ENCODE measurements at places on chromosomes 5 and 9. TPM values are rescaled to one million over a fixed set of nuclear protein-coding genes. Genes with fewer than 3 reads are reported as not detected.

The PCDHGA2 gene
- not detected for total RNA-seq

DNA sequence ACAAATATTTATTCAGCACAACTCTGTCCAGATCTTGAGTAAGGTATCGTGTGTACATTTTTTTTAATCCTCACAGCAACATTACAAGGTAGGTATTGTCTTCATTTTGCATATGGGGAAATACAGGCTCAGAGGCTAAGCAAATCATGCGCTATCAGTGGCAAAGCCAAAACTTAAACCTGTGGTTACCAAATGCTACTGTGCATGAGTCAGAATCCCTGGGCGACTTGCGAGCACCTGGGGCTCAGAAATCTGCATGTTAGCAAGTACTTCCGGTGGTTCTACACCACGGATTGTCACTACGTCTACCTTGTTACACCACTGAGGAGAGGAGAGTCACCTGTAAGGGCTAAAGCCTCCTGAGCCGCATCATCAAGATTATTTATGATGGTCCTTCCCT, 21.3 kb downstream of the C5orf58 start:
- H3K4me1 ChIP-seq = peaks cover 58% of the 10 kb centered on the region
- peak overlapping the region; percentile 73 for H3K27ac ChIP-seq
- no peak overlapping the region for H3K4me3 ChIP-seq
- DNase-seq = peak; percentile 80
- no peaks in the 10 kb centered on the region for H3K27me3 ChIP-seq

- H3K4me1 ChIP-seq = no peaks in the 10 kb centered on the region
- no peaks in the 10 kb centered on the region for H3K27me3 ChIP-seq
- no peaks in the 10 kb centered on the region for H3K36me3 ChIP-seq
- H3K4me3 ChIP-seq = no peak overlapping the region
- no peak for DNase-seq
- no peak overlapping the region for H3K27ac ChIP-seq
Observed at GRCh38 chr5:153802050-153802821, 236.5 kb downstream of the FAM114A2 start.

DNA sequence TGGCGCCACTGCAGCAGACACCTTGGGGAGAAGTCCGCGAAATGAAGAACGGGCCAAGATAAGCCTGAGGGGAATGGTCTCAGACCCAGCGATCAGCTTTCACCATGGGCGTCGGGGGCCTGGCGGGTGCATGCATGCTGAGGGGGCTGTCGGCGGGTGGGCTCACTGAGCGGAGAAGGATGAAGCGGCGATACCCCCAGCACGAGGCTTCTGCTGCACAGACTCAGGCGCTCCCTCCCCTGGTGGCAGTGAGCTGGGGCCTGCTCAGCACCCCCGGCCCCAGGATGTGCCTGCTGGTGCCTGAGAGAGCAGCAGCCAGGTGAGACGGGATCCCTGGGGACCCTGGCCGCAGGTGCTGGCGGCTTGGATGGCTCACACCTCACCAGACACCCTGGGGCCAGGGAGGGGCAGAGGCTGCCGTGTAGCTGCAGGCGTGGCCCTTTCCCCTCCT, 31.2 kb downstream of the CEP72 start:
- H3K4me3 ChIP-seq = no peak overlapping the region
- no peak overlapping the region for H3K27ac ChIP-seq
- no peaks in the 10 kb centered on the region for H3K27me3 ChIP-seq
- peaks cover 19% of the 10 kb centered on the region for H3K36me3 ChIP-seq
- no peak for DNase-seq

The PCDHA13 gene
- not detected for total RNA-seq

DNA sequence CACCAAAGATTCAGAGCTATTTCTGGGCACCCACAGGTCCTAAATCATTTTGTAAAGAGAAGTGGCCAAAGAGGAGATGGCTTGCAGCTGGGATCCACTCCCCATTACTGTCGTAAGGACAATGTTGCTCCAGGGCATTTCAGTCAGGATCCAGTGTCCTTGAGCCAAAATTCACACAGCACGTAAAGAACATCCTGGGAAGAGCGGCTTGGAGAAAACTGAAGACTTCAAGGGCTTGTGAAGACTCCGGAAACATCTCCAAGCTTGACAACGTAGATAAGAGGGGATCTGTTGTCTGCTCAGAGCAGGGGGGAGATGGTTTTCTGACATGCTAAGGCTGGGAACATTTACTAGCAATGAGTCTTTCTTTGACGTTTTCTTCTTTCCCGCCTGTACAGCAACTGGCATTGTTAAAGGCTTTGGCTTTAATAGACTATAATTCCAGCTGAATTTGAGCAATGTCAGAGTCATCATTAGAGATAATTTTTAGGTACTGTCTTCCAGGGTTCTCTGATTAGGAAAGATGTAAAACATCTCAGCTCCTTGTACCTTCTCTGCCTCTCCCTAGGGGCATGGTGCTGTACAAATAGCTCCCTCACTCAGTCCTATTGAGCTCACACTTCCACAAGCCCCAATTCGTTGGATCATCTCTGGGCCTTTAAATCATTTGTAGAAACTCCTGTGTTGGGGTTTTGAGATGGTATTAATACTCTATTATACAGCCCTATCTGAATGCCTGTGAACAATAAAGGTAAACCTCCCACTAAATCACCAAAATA, 39.7 kb downstream of the EGFLAM start:
- no peaks in the 10 kb centered on the region for H3K36me3 ChIP-seq
- no peak overlapping the region for H3K27ac ChIP-seq
- peaks cover 6% of the 10 kb centered on the region for H3K27me3 ChIP-seq
- H3K4me1 ChIP-seq = no peaks in the 10 kb centered on the region
- no peak for DNase-seq

The CCNJL gene
- total RNA-seq = not detected

DNA sequence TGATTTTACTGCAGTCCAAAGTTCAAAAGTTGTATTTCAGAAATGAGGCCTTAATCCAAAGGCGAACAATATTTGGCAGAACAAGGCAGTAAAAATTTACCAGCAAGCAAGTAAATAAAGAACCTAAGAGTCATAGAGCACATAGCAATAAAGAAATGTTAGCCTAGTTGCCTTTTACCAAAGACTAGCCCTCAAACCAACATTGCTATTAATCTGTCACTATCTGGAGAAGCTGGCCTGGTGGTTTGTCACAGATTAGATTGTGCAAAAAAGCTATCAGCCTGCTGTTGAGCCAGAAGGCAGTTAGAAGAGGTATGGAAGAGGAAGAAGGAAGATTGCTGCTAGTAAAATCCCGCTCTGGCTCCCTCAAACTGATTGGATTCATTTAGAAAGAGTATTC, 304.7 kb upstream of the KLF4 start:
- H3K36me3 ChIP-seq = no peaks in the 10 kb centered on the region
- no peak overlapping the region for H3K4me3 ChIP-seq
- no peaks in the 10 kb centered on the region for H3K4me1 ChIP-seq
- no peak overlapping the region for H3K27ac ChIP-seq
- H3K27me3 ChIP-seq = no peaks in the 10 kb centered on the region

The CENPK gene
- 87.5 TPM for total RNA-seq

- no peak overlapping the region for H3K4me3 ChIP-seq
- H3K4me1 ChIP-seq = no peaks in the 10 kb centered on the region
- peaks cover 11% of the 10 kb centered on the region for H3K27me3 ChIP-seq
- no peak overlapping the region for H3K27ac ChIP-seq
Observed at GRCh38 chr9:1591310-1591709, 423.8 kb upstream of the SMARCA2 start.

- no peaks in the 10 kb centered on the region for H3K27me3 ChIP-seq
- DNase-seq = no peak
- no peak overlapping the region for H3K27ac ChIP-seq
- H3K36me3 ChIP-seq = no peaks in the 10 kb centered on the region
- H3K4me3 ChIP-seq = no peak overlapping the region
- no peaks in the 10 kb centered on the region for H3K4me1 ChIP-seq
Observed at GRCh38 chr5:19534751-19535150, 453.2 kb downstream of the CDH18 start.

GRCh38 chr9:130421154-130421801, 23.5 kb upstream of the ASS1 start:
- H3K27me3 ChIP-seq = peaks cover 2% of the 10 kb centered on the region
- H3K4me3 ChIP-seq = no peak overlapping the region
- no peak overlapping the region for H3K27ac ChIP-seq

DNA sequence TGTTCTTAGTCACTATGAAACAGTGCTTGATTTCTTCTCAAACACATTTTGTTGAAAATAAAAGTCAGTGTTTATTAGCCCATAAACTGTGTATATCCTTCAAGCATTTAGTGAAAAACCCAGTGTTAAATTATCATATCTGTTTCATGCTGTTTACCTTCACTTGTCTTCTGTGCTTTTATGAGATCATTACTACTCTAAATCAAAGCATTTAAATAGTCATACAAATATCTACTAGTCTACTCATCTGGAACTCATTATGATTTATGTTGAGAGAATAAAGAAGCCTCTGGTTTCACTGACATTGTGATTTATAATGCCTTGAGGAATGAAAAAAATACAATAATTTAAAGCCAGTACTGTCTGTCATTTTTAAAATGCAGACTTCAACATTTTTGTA, 366.5 kb downstream of the SLCO4C1 start:
- no peaks in the 10 kb centered on the region for H3K4me1 ChIP-seq
- no peaks in the 10 kb centered on the region for H3K36me3 ChIP-seq
- DNase-seq = no peak
- H3K27ac ChIP-seq = no peak overlapping the region
- no peak overlapping the region for H3K4me3 ChIP-seq

The ANKRD34B gene
- total RNA-seq = not detected

DNA sequence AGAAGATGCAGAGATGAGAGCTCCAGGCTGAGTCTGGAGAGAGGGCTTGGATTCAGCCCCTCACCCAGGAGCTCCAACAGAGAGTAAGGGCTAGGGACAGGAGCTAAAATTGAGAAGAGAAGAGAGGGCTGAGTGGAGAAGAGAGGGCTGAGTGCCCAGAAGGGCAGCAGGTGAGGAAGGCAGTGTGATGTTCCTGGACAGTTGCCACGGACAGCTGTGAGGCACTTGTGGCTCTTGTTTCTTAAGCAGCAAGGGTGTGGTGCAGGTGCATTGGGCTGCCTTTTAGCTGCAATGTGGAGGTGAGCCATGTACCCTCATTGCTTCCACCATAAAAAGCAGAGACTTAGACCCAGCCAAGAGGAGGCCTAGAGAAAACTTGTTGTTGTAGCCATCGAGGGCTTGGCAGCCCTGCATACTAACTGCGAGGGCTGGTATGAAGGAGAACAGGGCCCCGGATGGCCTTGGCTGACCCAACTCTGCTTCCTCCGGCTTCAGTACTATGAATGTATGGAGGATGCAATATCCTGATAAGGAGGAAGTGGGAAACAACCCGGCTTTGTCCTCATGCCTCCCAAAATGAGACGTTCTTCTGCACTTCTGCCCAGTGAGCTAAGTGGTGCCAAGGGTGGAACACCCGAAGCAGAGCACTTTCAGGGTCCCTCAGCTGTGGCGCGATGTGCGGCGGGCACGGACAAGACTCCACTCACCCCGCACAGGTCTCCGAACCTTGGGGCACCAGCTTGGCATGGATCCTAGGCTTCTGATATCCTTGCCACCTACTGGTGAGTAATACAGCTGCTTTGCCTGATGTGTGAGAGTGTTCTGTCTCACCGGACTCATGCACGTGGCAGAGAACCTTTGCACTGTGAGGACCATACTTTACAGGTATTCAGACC, 65.2 kb downstream of the LRRC70 start:
- H3K4me3 ChIP-seq = no peak overlapping the region
- no peaks in the 10 kb centered on the region for H3K27me3 ChIP-seq
- H3K27ac ChIP-seq = no peak overlapping the region
- H3K4me1 ChIP-seq = no peaks in the 10 kb centered on the region

GRCh38 chr9:19331877-19332276, 48.2 kb downstream of the RPS6 start:
- no peak for DNase-seq
- no peaks in the 10 kb centered on the region for H3K4me1 ChIP-seq
- H3K4me3 ChIP-seq = no peak overlapping the region
- no peak overlapping the region for H3K27ac ChIP-seq
- H3K27me3 ChIP-seq = no peaks in the 10 kb centered on the region

DNA sequence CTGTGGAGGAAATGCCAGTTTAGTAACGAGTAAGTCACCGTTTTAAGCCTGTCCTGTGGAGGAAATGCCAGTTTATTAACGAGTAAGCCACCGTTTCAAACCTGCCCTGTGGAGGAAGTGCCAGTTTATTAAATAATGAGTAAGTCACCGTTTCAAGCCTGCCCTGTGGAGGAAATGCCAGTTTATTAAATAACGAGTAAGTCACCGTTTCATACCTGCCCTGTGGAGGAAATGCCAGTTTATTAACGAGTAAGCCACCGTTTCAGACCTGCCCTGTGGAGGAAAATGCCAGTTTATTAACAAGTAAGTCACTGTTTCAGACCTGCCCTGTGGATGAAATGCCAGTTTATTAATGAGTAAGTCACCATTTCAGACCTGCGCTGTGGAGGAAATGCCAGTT, 18.9 kb upstream of the PDCD6 start:
- DNase-seq = no peak
- no peaks in the 10 kb centered on the region for H3K27me3 ChIP-seq
- H3K4me3 ChIP-seq = no peak overlapping the region
- H3K36me3 ChIP-seq = peaks cover 49% of the 10 kb centered on the region
- H3K4me1 ChIP-seq = peaks cover 12% of the 10 kb centered on the region

DNA sequence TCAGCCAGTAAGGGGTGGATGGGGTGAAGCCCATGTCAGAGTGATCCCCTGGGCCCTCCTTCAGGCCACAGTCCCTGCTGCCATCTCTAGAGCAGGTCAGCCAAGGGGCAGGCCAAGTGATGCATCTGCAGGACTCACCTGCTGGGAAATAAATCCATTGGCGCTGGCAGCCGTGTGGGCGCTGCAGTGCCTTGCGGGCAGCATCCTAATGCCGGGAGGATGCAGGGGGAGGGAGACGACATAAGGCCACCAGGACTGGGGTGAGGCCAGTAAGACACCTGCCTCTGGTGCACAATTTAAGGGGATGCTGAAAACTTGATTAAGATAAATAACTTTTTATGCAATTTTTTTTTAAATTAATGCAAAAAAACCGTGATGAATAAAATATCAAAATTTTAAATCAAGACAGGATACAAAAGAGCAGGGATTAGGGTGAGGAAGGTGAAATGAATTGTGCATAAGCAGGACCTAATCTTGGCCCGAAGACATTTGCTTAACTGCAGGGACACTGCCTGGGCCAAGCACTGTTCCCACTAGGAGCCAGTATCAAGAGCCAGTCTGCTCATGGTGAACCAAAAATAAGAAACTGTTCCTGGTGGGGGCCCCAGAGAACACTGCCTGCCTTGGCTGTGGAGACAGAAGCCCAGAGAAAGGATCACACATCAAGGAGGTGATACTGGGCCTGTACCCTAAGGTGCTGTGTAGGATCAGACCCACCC, 67.5 kb upstream of the CPLX2 start:
- H3K4me3 ChIP-seq = no peak overlapping the region
- no peaks in the 10 kb centered on the region for H3K4me1 ChIP-seq
- H3K27ac ChIP-seq = no peak overlapping the region
- no peak for DNase-seq

All from activated CD4-positive, alpha-beta memory T cell treated with anti-CD3 and anti-CD28 coated beads for 36 hours (primary cell).